ENCODE measurements at places on chromosomes 5 and 9.

GRCh38 chr9:124188331-124189110, 69.2 kb upstream of the NEK6 start:
- no peak for DNase-seq

DNA sequence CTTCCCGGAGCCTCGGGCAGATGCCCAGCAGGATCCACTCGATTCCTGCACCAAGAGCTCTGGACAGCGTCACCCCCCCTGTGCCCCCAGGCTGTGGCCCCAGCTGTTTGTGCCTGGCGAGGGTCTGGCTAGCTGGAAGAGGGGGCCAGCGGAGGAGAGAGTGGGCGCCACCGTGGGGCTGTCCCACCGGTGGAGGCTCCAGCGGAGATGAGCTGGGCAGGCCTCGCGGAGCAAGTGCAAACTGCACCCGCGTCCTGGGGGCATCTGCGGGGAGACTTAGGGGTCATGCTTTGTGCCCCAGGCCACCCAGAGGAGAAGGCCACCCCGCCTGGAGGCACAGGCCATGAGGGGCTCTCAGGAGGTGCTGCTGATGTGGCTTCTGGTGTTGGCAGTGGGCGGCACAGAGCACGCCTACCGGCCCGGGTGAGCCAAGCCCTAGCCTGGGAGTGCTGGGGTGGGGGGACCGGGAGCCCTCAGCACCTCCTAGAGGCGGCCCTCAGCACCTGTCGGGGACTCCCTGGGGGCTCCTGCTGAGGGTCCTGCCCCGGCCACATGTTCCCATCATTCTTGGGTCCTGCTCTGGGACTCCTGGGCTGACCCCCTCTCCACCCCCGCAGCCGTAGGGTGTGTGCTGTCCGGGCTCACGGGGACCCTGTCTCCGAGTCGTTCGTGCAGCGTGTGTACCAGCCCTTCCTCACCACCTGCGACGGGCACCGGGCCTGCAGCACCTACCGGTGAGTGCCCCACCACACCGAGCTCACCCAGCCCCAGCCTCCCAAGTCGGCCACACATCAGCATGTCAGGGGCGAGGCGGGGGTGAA, 5.4 kb downstream of the EGFL7 start:
- DNase-seq, result peak; percentile 64

DNA sequence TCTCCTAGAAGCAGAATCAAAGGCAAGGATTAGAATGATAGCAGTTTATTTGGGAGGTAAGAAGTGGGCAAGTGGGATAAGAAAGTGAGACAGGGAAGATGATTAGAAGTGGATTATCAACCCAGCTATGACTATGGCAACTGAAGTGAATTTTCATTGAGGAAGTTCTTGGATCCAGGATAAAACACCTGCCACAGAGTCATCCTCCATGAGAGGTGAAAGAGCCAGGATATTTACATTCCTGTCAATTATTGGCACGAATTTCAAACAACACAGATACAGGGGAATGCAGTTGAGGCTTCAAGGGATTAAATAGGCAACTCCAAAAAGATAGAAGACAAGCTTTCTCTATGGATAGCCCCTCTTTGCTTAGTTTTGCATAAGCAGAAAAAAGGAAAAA, 31.8 kb upstream of the ZNF366 start:
- DNase-seq, result no peak

- no peak for DNase-seq
These were observed 236.6 kb downstream of the PSAT1 start for GRCh38 chr9:78533500-78533899.

GRCh38 chr9:126457175-126457547, 130.5 kb downstream of the MVB12B start:
- DNase-seq, result no peak

Measured in hematopoietic multipotent progenitor cell treated with erythropoietin and hydrocortisone succinate and interleukin-3 and kit ligand, for 4 days (in vitro differentiated cells).